ENCODE measurements at places on chromosomes 2 and 18.

- DNase-seq: no peak
- no peaks in the 10 kb centered on the region for H3K4me1 ChIP-seq
- H3K36me3 ChIP-seq: no peaks in the 10 kb centered on the region
- no peak overlapping the region for H3K27ac ChIP-seq
Observed at GRCh38 chr2:197848602-197849001, 44.2 kb downstream of the PLCL1 start.

- H3K4me1 ChIP-seq: no peaks in the 10 kb centered on the region
- H3K4me3 ChIP-seq: no peak overlapping the region
- no peak for DNase-seq
- no peaks in the 10 kb centered on the region for H3K27me3 ChIP-seq
- no peak overlapping the region for H3K27ac ChIP-seq
Observed at GRCh38 chr2:122255924-122256323, 500.5 kb downstream of the TSN start.

- DNase-seq: no peak
- H3K27ac ChIP-seq: no peak overlapping the region
- no peaks in the 10 kb centered on the region for H3K36me3 ChIP-seq
- H3K4me1 ChIP-seq: peaks cover 31% of the 10 kb centered on the region
- H3K4me3 ChIP-seq: no peak overlapping the region
- H3K27me3 ChIP-seq: no peaks in the 10 kb centered on the region
Observed at GRCh38 chr2:20567159-20567925, 83.6 kb downstream of the HS1BP3 start.

DNA sequence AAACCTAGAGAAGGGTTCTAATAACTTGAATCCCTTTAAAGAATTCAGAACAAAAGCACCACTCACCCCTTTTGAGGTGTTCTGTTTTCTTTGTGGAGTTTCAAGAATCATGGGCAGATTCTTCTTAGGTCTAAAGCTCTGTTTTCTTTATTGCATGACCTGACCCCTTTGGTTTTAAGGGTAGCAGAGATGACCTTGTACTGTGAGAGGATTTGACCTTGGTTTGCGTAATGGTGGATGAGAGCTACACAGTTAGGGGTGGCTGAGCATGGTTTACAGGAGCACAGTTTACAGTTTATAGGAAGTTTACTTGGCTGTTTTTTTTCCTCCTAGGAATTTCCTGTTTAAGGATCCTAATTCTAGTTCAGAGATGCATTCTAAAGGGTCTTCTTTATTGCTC, 1095.6 kb upstream of the NRXN1 start:
- no peaks in the 10 kb centered on the region for H3K36me3 ChIP-seq
- no peak for DNase-seq
- no peaks in the 10 kb centered on the region for H3K27me3 ChIP-seq
- no peak overlapping the region for H3K4me3 ChIP-seq
- H3K4me1 ChIP-seq: no peaks in the 10 kb centered on the region

GRCh38 chr18:22221350-22221749, 52.0 kb downstream of the GATA6 start:
- no peak overlapping the region for H3K4me3 ChIP-seq
- H3K27ac ChIP-seq: no peak overlapping the region
- no peak for DNase-seq
- H3K36me3 ChIP-seq: no peaks in the 10 kb centered on the region
- peaks cover 9% of the 10 kb centered on the region for H3K4me1 ChIP-seq

Measured in SJSA1 (cell line).